SK-N-MC (cell line): ENCODE measurements at places on chromosomes 4 and X.

DNA sequence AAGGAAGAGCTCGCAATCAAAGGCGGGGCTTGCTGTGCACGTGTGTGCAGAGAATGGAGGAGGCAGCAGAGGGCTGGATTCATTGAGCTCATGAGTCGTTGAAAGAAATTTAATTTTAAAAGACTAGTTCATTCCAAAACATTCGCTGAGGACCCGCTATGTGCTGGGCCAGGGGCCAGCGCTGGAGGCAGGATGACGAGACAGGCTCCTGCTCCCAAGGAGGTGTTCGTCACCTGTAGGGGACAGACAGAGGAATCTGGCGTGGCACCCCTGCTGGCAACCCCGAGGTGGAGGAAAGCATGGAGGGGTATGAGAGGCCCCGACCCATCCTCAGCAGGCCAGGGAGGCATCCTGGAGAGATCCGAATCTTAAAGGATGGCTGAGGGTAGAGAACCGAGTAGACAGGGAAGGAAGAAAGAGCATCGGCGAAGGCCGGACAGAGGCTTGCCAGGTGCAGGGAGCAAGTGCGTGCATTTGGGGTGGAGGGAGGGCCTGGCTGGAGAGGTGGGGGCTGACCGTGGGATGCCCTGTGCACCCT, 96.4 kb downstream of the CPZ start:
- DNase-seq = no peak

- DNase-seq = no peak
Observed at GRCh38 chr4:2698504-2698903, 57.6 kb downstream of the TNIP2 start.

DNA sequence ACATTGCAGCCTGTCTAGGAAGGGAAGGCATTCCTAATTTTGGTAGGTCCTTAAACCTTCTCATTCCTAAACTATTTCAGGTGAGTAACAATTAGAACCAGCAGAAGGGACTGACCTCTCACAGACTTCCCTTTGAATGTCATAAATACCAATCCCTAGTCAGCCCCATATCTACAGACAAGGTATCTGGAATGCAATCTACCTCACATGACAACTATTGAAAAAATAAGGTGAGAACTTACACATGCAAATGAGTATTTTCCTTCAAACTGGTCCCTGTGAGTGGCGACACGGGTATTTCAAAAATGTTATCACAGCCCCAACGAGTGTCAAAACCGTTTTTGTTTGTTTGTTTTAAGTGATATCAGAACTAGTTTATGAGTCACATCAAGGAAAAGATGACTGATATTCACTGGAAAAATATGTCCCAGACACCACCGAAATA, 102.4 kb upstream of the VCX2 start:
- no peak for DNase-seq

DNA sequence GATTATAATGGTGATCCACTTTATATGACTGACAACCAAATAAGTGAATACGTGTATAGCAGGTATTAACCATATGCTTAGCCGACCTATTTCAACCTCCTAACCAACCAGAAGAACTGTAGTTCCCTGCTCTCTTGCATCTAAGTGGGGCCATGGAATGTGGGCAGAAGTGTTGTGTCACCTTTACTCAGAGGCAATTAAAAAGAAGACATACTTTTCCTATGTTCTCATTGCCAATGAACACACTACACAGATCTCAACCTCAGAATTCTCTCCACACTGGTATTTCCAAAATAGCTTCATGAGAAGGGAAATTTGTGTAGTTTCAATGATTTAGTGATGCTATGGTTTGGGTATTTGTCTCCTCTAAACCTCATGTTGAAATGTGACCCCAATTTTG, 3.2 kb upstream of the NFKB1 start:
- no peak for DNase-seq

DNA sequence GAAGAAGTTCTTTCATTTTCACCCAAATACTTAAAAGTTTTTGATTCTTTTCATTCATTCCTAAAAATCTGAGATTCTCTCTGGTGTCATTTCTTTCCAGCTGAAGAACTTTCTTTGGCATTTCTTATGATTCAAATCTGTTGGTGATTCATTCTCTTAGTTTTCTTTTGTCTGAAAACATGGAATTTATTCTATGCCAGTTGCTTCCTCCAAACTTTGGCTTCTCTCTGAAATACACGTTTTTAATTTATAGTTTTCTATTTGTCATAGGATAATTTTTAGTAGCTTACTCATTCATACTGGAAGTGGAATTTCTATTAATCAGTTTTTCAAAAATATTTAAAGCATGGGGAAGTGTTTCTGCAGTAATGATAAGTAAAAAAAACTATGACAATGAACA, 1012.0 kb downstream of the RPA4 start:
- DNase-seq = no peak

DNA sequence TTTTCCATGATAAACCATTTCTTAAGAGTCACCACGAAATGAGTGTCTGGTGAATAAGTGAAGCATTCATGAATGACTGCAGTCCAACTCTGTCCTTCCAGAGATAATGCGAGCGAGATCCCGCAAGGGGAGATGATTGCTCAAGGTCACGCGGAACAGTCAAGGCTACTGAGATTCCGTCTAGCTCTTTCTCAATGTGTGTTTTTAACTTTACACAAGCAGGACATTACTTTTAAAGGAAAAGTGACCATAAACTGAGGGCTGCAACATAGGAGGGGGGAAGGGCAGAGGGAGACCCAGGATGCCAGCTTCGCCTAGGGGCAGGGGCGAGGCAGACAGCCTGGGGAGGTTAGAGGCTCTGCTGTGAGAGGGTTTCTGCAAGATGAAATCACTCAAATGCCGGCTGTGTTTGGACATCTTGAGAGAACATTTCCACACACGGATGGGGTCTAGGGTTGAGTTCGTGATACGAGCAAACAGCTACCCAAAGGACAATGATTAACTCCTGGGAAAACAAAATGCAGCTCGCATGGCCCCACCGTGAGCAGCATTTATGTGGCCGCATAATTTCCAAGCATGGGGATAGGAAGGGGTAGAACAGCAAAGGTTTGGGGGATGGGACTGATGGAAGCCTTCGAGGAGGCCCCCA, 23.8 kb upstream of the CCNQ start:
- DNase-seq = no peak

DNA sequence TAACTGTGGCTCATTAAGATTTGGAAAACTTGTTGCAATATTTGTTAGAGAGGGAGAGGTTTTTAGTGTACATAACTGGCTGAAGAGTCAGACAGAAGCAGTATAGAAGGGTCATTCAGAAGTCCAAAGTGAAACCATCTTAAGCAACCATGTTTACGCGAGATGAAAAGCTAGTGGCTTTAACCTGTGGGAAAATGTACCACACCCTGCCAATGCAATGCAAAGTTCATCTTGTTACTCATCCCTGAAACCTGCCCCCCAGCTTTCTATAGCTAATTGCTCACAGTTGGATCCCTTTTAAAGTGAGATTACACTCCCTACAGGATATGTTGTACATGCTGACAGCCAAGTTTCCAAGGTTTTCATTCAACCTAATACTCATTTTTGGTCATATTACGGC, 96.7 kb upstream of the RAPGEF2 start:
- DNase-seq = no peak

DNA sequence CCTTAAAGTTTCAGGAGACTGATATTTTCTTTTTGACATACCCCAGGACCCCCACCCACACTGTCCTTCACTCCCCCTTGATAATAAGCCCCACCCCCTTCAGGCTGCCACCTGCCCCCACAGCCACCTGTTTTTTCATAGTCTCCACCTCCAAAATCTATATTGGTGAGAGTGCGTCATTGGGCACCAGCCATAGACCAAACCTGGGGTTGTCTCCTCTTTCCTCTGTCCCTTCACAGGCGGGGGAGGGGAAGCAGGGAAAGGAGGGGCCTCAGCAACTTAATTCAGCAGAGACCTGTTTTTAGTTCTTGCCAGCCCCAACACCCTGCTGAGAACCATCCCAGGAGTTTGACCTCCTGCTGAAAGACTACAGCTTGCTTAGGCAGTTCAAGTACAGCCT, 1.1 kb downstream of the ARHGAP36 start:
- no peak for DNase-seq

DNA sequence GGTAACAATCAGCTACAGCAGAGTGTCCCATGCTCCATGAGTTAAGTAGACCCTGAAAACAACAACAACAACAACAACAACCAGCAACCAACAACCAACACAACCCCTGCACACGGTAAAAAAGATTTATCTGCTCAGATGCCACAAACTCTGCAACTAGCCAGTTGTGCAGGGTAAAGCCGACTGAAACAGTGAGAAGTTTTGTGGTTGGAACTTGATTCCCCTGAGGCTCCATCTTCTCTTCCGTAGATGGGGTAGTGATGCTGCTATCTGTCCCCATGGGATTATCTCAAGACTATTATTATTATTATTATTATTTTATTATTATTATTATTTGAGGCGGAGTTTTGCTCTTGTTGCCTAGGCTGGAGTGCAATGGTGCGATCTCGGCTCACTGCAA, 50.6 kb upstream of the RAPGEF2 start:
- DNase-seq = no peak

DNA sequence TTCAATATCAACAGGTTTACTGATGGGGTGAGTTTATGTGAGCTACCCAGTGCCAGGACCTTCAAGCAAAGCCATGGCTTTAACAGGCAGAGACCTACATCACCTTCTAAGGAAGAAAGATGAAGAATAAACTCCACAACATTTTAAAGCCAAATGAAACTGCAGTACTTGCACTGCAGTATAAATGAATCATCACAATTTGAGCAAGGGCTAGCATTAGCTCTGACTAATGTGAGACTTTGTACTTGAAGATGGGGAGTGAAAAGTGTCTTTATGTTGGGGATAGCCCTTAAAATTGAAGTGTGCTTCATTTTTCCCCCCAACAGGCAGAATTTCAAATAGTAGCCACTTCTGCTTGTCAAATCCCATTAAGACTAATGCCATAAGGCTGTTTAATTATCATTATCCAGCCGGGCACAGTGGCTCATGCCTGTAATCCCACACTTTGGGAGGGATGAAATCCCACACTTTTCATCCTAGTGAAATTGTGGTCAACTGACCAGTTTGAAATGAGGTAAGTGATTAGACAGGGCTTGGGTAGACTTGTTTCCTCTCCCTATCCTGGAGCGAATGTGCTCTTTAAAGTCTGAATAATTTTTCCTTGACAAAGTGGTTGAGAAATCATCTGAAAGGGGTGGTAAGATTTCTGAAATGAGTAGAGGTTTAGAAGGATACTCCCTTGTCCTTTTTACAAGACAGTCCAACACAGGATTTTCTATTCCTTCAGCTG, 27.2 kb upstream of the GPR34 start:
- DNase-seq = no peak

- DNase-seq = no peak
Observed at GRCh38 chr4:147734496-147734895, 2.6 kb downstream of the ARHGAP10 start.

DNA sequence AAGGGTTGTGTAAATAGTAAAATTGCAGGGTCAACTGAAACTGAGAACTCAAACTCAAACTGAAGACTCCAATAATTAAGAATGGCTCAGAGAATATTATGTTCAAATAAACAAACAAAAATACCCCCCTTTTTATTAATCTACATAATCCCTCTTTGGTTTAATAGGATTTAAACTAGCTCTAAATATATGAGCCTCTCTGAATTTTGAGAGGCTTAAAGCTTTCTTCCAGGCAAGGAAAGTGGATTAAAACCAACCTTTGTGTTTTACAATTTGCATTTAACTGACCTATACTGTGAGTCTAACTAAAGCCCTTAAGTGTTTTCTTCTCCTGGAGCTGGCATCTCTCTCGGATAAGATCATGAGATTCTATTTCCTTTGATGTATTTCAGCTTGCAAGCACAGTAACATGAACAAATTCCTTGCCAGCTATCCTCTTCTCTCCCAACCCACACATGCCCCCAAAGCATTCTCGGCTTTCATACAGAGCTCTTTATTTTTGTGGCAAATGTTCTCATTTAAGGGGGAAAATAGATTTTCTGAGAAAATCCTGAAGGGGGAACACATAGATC, 1310.8 kb upstream of the AGA start:
- no peak for DNase-seq

DNA sequence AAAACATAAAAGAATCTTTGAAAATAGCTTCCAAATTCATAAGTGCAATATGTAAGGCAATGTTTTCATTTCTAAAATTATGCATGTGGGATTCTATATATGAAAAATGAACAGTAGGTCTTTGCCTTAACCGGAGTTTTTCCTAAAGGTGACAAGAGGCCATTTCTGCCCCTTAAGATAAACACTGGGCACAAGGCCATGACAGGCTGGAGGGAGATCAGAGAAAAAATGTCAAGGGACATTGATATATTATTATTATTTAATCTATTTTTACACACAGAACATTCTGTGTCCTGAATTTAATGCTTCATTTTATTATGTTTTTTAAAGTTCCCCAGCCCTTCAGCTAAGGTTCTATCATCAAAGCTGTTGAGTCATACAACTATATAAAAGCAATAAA, 118.8 kb downstream of the CHM start:
- DNase-seq = no peak

DNA sequence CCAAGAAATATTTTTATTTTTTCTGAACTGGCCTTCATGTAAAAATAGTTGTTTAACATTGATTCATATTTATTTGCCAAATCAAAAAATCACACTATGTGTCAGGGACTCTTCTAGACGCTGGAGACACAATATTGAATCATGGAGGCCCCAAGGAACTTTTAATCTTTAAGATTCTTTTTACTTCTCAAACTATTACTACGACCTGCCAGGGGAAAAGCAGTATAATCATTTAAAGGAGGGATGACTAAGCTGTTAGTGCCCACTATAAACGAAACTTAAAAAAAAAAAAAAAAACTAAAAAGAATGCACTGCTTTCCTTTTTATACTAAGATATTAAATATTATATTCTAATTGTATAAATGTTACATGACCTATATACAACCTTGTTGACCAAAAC, 84.7 kb downstream of the PPA2 start:
- no peak for DNase-seq

DNA sequence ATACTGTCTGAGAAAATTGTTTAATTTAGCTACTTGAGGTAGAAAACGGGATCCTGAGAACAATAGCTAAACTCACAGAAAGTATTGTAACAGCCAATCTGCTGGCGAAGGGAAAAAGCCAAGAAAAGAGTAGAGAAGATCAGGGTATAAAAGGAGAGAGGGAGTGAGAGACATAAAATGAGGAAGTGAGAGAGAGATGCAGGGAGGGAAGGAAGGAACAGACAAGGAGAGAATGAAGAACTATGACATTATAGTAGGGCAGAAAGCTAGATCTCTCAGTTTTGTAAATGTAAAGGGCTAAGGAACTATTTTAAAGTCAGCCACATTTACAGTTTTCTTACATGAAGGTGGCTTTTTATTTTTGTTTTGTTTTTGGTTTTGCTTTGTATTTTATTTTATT, 1.6 kb upstream of the GIMD1 start:
- DNase-seq = no peak

GRCh38 chr4:5785806-5786680, 75.0 kb downstream of the EVC start:
- DNase-seq = no peak

DNA sequence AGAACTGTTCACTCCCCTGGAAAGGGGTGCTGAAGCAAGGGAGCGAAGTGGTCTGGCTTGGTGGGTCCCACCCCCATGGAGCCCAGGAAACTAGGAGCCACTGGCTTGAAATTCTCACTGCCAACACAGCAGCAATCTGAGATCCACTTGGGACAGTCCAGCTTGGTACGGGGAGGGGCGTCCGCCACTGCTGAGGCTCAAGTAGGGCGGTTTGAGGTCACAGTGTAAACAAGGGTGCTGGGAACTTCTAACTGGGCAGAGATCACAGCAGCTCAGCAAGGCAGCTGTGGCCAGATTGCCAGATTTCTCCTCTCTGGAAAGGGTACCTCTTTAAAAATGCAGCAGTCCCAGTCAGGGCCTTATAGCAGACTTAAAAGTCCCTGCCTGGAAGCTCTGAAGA, 53.9 kb upstream of the GALNTL6 start:
- no peak for DNase-seq

GRCh38 chrX:104961926-104962325, 258.6 kb downstream of the TEX13A start:
- no peak for DNase-seq
